HepG2 (cell line): ENCODE measurements at places on chromosomes 11 and 22. TPM values are rescaled to one million over a fixed set of nuclear protein-coding genes. Genes with fewer than 3 reads are reported as not detected.
A peak's percentile ranks its signal among the peaks of the same experiment; 100 is the strongest.

PGM2L1 gene
- 1.2 and 2.1 TPM in 2 replicates for total RNA-seq

FIBIN gene
- not detected in 2 replicates for total RNA-seq

GRCh38 chr11:129018991-129019390 is 76.3 kb upstream of the TP53AIP1 start:
- H3K36me3 ChIP-seq = no peaks in the 10 kb centered on the region
- no peak for DNase-seq
- no peak overlapping the region for H3K4me3 ChIP-seq
- no peak overlapping the region for H3K27ac ChIP-seq
- H3K27me3 ChIP-seq = no peaks in the 10 kb centered on the region; the same call in 1 of the 2 replicates

- no peak overlapping the region for H3K4me3 ChIP-seq
- no peak overlapping the region for H3K27ac ChIP-seq
- H3K36me3 ChIP-seq = no peaks in the 10 kb centered on the region
- no peaks in the 10 kb centered on the region for H3K4me1 ChIP-seq
- H3K27me3 ChIP-seq = peaks cover 24% of the 10 kb centered on the region; the same call in 2 of the 3 replicates
Measured at GRCh38 chr11:125388611-125389010, 107.5 kb downstream of the FEZ1 start.

DNA sequence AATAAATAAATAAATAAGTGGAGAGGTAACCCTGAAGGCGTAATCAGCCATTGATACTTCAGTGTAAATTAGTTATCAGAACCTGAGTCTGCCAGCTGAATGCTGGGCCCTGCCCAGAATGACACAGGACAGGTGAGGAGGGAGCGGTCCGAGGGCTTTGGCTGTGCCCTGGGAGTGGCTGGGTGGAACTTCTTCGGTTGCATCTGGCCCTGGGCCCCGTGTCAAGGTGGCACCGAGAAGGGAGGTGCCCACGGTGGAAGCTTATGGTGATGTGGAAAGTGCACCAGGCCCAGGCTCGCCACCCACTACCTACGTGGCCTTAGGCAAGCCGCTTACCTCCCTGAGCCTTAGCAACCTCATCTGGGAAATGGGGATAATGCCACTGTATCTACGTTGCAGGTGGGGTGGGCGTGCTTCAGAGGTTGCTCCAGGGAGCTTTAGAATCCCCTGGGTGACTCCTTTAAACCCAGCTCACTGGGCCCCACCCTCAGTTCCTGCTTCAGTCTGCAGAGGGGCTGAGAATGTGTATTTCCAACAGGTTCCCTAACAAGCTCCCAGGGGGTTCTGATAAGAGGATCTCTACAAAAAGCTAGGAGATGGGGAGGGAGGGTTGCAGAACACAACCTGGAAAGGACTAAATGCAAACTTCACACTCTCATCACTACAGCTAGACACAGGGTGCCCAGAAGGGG is 38.8 kb downstream of the TXN2 start:
- H3K27me3 ChIP-seq = no peaks in the 10 kb centered on the region
- DNase-seq = no peak
- H3K36me3 ChIP-seq = no peaks in the 10 kb centered on the region
- peaks cover 74% of the 10 kb centered on the region for H3K4me1 ChIP-seq
- no peak overlapping the region for H3K4me3 ChIP-seq

DNA sequence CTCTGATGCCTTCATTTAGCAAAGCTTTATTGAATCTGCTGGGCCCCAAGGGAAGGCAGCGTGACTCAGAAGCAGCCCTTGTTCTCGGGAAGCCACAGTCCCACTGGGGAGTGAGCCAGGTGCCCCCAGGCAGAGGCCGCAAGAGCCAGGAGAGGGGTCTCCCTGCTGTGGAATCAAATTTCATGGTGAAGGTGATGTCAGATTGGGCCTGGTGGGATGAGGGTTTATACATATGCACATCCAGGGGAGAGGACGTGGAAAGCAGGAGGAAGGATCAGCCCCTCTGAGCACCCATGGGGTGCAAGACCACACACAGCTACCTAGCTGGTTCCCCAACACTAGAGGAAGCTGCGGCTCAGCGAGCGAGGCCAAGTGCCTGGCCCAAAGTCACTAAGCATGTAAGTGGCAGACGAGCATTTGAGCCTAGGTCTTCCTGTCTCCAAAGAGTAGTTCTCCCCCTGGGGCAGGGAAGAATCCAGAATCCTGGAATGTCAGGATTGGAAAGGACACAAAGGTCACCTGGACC is 2.0 kb downstream of the SYNGR1 start:
- no peaks in the 10 kb centered on the region for H3K36me3 ChIP-seq
- H3K4me1 ChIP-seq = peaks cover 22% of the 10 kb centered on the region
- peaks cover 12% of the 10 kb centered on the region for H3K27me3 ChIP-seq
- no peak for DNase-seq
- no peak overlapping the region for H3K4me3 ChIP-seq
- H3K27ac ChIP-seq = no peak overlapping the region

TRIM49 gene
- not detected in 2 replicates for total RNA-seq

DNA sequence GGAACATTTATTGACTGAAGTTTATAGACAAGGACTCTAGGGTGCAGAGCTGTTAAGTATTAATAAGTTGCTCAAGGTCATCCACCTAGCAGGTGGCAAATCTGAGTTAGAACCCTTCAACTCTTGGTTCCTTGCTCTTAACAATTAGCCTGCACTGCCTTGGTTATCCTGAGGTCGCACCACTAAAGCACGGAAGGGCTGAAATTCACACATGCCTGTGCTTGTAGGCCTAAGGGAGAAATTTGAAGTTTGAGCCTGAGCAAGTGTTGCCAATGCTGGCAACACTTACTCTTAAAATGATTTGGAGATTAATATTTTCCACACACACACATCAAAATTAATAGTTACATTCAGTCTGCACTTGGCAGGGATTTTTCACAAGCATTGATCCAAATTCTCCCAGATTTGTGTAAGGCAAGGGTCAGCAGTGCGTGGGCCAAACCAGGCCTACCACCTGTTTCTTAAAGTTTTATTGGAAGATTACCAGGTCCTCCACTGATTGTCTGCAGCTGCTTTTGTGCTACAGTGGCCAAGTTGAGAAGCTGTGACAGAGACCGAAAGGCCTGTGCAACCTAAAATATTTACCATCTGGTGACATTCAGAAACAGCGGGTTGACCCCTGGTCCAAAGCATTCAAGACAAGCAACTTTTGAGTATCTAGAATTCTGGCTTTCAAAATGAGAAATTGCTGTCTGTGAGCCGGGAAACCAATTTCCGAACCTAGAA is 16.3 kb downstream of the APOL5 start:
- H3K4me1 ChIP-seq = peaks cover 8% of the 10 kb centered on the region; the same call in 1 of the 2 replicates
- no peak overlapping the region for H3K4me3 ChIP-seq
- H3K36me3 ChIP-seq = no peaks in the 10 kb centered on the region
- no peak overlapping the region for H3K27ac ChIP-seq
- H3K27me3 ChIP-seq = no peaks in the 10 kb centered on the region

- no peaks in the 10 kb centered on the region for H3K27me3 ChIP-seq
- no peak for DNase-seq
- H3K4me3 ChIP-seq = no peak overlapping the region
- H3K27ac ChIP-seq = no peak overlapping the region
Measured at GRCh38 chr22:21688706-21689381, 23.0 kb downstream of the PPIL2 start.

DNA sequence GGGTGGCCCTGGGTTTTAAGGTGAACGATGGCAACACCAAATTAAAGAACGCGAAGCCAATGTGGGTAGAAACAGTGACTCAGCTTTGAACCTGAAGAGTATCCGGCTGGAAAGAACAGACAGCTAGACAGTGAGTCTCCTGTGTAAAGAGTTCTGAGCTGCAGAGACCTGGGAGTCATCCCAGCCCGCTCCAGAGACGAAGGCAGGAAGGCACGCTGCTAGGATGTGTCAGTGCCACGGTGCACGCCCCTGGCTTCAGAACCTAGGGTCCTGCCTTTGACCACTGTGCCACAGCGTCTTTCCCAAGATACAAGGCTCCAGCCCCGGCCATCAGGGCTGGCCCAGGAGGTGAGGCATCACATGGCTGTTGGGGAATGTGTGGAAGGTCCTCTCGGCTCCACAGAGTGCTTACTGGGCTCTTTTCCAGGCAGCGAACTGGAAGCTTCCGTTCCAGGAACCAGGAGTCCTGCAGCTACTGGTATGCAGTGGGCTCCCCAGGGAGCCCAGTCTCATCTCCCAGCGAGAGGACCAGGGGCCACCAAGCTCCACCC is 29.9 kb downstream of the LRFN4 start:
- peaks cover 22% of the 10 kb centered on the region; the same call in 1 of the 3 replicates for H3K36me3 ChIP-seq
- H3K4me3 ChIP-seq = no peak overlapping the region
- H3K4me1 ChIP-seq = peaks cover 51% of the 10 kb centered on the region
- no peak overlapping the region for H3K27ac ChIP-seq

DNA sequence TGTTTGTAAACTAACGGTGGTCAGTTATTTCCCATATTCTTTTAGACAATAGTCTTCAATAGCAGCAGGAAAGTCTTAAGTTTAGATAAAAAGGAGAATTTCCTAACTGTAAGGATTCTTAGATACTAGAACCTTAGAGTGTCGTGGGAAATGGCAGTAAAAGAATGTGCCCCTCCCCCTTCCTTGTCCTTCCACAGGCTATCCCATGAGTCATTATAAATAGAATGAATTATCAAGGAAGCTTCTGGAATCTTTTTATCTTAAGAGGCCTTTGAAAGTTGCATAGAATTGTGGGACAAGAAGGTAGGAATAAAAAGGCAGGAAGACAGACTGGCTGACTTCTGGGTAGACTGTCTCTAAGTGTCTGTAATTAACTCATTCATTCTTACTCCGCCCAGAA is 165.2 kb upstream of the TBCEL start:
- H3K27me3 ChIP-seq = peaks cover 4% of the 10 kb centered on the region; the same call in 1 of the 3 replicates
- no peaks in the 10 kb centered on the region for H3K4me1 ChIP-seq
- no peak overlapping the region for H3K4me3 ChIP-seq
- H3K27ac ChIP-seq = no peak overlapping the region

DNA sequence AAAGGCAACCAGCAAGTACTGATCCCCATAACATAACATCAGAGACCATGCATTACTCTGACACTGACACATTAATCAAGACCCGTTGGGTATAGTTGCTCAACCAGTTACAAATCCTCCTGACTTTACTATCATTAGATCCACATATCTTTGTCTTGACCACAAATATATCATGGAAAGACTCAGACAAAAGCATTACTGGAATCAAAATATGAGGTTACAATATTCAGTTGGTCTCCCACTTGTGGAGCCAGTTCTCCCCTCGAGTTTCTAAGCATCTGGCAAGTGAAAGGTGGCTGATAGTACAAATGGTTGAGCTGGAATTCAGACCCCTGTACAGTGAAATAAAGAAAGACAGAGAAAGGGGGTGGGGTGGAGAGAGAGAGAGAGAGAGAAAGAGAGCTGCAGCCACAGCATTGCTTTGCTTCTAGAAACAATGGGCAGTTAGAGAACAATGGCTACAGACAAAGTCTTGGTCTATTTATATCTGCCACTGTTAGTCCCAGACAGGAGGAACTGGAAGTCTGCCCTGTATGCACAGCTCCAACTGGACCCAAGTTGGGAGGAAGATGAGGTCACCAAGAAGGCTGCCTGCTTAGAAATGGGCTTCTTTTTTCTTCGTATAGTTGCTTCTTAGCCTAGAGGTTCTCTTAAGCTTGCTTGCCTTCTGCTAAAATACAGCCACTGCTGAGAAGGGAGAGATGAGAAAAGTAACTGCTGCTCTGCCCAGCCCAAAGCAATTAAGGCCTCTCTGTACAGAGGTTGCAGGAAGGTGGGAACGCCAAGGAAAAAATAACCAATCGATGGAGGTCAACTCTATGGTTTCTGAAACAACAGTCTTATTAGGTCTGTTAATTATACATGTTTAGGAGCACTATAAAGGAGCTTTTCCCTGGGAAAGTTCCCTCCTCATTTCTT is 85.5 kb downstream of the ETS1 start:
- no peak overlapping the region for H3K4me3 ChIP-seq
- H3K27me3 ChIP-seq = 0 out of 3 replicates have a peak, but pooled peaks cover 2% of the 10 kb centered on the region
- no peak for DNase-seq
- H3K4me1 ChIP-seq = no peaks in the 10 kb centered on the region

MYO18B gene
- total RNA-seq = 0.04 TPM in 1 of 2 replicates, not detected in the other

DNA sequence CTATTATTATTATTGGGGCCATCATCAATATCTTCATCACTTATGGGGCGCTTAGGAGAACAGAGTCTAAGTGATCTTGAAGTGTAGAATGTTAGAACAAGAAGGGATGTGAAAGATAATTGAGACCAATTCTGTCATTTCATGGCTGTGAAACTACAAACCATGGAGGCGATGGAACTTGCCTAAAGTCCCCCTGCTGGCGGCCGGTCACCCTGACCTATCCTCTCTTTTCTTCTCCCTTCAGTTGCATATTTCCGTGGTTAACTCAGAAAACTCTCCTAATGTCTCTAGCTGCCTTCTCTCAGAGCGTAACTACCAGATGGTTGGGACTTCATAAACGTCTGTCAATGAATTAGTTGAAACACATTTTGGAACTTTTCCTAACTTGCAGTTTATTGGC is 6.6 kb upstream of the OR4B1 start:
- H3K36me3 ChIP-seq = no peaks in the 10 kb centered on the region
- no peak overlapping the region for H3K4me3 ChIP-seq
- DNase-seq = peak; percentile 2
- no peaks in the 10 kb centered on the region for H3K4me1 ChIP-seq
- H3K27ac ChIP-seq = no peak overlapping the region
- H3K27me3 ChIP-seq = no peaks in the 10 kb centered on the region

SOX10 gene
- total RNA-seq = not detected in 2 replicates

- no peak overlapping the region for H3K4me3 ChIP-seq
- no peak overlapping the region for H3K27ac ChIP-seq
- no peak for DNase-seq
- H3K27me3 ChIP-seq = peaks cover 1% of the 10 kb centered on the region; the same call in 1 of the 2 replicates
- H3K4me1 ChIP-seq = no peaks in the 10 kb centered on the region
Measured at GRCh38 chr11:19576054-19576453, 136.6 kb upstream of the NAV2 start.

NEFH gene
- not detected in 2 replicates for total RNA-seq

DNA sequence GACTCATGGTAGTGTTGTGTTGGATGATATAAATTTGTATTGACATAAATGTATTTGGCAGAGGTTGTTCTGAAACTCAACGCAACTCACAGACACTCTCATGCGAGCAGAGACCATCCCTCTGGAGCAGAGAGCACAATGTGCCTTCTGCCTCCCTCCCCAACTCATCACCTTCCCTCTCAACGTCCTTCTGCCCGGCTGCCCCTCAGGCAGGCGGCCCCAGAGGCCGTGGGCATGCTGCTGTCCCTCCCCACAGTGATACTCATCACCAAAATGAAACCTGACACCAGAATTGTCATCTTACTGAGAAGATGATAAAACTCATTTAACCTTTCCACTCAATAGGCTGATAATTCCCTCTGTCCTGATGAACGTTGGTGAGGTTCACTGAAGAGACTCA is 260.6 kb downstream of the ETS1 start:
- no peak for DNase-seq
- H3K27ac ChIP-seq = no peak overlapping the region
- peaks cover 1% of the 10 kb centered on the region for H3K27me3 ChIP-seq
- no peaks in the 10 kb centered on the region for H3K4me1 ChIP-seq
- no peak overlapping the region for H3K4me3 ChIP-seq

GRCh38 chr11:116312570-116313391 is 460.0 kb downstream of the BUD13 start:
- H3K36me3 ChIP-seq = no peaks in the 10 kb centered on the region; the same call in 1 of the 2 replicates
- no peak for DNase-seq
- H3K27ac ChIP-seq = no peak overlapping the region
- no peak overlapping the region for H3K4me3 ChIP-seq
- H3K4me1 ChIP-seq = no peaks in the 10 kb centered on the region

TSGA10IP gene
- total RNA-seq = not detected in 2 replicates
